ENCODE measurements at places on chromosomes 16 and 17.

GRCh38 chr17:63436523-63437110 lies 9.5 kb downstream of the CYB561 start:
- peak; percentile 61 for DNase-seq

DNA sequence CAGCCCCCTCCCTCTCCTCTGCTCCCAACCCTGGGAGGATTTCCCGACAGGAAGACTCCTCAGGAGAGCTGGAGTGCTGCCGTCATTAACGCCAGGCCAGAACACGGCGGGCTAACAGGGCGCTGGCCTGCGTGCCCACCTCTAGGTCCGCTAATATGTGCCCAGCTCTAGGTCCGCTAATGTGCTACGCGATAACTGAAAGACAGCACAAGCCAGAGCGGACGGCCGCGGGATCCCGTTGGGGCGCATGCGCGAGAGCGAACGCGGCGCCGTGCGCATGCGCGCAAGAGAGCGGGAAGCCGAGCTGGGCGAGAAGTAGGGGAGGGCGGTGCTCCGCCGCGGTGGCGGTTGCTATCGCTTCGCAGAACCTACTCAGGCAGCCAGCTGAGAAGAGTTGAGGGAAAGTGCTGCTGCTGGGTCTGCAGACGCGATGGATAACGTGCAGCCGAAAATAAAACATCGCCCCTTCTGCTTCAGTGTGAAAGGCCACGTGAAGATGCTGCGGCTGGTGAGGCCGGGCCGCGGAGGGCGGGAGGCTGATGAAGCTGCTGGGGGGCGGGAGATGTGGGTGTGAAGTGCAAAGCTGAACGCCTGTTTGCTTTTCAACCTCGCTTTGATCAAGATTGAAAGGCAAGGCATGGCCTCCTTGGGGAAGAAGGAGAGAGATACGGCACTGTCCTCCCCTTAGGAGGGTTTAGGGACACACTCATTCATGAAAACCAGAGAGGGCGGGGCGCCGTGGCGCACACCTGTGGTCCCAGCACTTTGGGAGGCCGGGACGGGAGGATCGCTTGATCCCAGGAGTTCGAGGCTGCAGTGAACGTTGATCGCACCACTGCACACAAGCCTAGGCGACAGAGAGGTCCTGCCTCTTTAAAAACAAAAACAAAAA lies at the start of gene CKLF:
Gene CKLF, plus strand, starts transcription at position 291 of the 892 bp plus-strand sequence. Its CDS starts 140 bp downstream, at position 431.
- peak; percentile 92 for DNase-seq

DNA sequence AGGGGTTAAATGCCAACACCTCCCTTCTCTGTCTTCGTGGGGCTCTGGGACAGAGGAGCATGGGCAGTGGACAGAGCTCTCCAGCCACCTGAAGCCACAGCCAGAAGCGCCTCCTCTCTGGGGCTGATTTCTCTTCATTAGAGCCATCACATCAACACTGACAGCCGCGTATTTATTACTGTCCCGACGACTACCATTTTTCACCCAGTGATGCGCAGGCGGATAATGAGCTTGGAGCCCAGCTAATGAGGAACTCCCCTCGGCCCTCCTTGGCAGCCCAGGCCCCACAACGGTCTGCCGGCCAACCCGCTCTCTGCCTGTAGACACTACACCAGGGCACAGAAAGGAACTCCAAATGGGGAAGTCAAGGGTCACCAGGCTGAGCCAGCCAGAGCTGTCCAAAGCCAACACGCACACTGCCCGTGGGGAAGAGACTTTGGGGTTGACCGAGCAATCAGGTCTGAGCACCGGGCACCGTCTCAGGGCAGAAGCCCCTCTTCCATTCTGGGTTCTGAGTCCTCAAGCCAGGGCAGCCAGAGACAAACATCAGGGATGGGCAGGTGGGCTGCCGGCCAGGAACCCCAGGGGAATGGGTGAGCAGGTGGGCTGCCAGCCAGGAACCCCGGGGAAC lies 13.2 kb downstream of the SDK2 start:
- no peak for DNase-seq

- DNase-seq: peak; percentile 64
These were observed at the start of gene RHBDL1 for GRCh38 chr16:674968-675883. Gene RHBDL1, plus strand, starts transcription at chr16:675671. Its CDS starts 120 bp downstream, at chr16:675791.

DNA sequence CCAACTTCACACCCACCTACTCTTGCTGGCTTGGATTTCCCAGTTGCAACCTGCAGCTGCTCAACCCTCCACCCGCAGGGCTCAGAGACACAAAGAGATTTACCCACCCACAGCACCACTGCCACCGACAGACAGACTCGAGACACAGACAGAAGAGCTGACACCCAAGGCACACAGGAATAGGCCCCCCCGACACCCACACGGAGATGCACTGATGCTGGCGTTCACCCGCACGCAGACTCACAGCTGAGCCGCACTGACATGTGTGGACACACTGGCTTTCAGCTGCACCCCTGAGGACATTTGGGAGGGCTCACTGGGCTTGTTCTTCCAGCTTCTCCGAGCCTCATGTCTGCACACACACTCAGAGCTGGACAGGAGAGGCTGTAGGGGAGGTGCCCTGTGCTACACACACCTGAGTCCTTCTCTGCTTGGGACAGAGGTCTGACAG lies 8.2 kb downstream of the STX1B start:
- no peak for DNase-seq
